ENCODE measurements at places on chromosomes 2 and 18.

DNA sequence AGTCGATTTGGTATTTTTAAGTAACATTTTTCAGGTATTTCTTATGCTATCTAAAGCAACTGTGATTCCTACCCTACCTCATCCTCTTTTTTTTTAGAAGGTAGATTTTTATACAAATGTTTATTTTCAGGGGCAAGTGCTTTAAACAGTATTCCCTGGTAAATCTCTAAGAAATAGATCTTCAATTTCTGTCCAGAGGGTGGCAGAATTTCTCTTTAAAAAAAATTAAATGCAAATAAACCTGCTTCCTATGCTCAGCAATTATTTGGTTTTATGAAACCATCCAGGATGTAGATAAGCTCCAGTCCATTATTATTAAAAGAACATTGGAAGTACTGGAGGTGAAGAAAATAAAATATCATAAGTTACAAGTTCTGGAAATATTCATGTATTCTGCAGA lies 191.9 kb downstream of the MYO3B start:
- no peak for DNase-seq

DNA sequence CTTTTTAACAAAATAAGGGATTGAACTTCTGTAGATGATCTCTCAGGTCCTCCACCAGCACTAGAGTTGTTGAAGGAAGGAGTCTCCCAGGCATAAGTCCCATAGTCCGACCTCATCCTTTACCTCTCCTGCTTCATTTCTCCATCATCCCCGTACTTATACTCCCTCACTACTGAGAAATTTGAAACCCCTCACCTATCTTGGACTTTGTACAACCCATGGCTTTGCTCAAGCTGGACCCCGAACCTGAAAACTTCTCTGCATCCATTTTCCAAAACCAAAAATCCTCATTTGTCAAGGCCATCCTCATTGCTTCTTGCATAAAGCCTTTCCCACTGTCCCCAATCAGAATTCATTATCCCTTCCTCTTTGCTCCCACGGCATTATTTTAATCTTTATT lies 482 bp upstream of the NHEJ1 start:
- DNase-seq, result no peak

- DNase-seq, result no peak
These were observed 21.0 kb upstream of the PAX3 start for GRCh38 chr2:222319586-222320435.

DNA sequence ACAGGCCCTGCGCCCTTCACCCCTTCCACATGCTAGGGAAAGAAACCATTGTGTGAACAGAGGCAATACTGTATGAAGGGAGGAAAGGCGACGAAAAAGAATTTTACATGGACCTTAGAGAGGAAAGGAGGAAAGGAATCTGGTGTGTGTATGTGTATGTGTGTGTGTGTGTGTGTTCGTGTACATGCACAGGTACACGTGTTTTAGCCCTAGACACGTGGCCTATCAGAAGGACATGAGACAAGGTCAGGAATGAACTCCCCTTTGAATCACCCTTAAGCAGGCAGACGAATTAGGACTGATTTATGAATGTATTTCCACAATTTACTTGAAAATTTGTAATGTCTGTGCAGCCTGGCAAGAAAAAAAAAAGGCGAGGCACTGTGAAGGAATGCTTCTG lies 276.0 kb downstream of the ZNF516 start:
- DNase-seq, result no peak

DNA sequence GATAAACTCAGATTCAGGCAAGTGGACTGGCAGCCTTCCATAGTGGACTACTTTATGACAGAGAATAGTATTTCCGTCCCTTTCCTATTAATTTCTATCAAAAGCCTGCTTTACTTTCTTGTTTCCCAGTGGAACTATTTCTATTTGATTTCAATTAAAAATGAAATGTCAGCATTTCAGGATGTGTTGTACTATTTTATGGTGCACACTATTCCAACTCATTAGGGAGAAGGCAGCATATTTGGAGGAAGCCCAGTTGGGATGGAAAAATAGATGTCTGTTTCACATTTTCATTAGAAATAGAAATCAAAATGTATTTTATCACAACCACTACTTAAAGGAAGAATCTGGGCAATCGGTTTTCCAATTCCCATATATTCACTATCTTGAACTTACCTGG lies 37.9 kb upstream of the TCF4 start:
- no peak for DNase-seq

DNA sequence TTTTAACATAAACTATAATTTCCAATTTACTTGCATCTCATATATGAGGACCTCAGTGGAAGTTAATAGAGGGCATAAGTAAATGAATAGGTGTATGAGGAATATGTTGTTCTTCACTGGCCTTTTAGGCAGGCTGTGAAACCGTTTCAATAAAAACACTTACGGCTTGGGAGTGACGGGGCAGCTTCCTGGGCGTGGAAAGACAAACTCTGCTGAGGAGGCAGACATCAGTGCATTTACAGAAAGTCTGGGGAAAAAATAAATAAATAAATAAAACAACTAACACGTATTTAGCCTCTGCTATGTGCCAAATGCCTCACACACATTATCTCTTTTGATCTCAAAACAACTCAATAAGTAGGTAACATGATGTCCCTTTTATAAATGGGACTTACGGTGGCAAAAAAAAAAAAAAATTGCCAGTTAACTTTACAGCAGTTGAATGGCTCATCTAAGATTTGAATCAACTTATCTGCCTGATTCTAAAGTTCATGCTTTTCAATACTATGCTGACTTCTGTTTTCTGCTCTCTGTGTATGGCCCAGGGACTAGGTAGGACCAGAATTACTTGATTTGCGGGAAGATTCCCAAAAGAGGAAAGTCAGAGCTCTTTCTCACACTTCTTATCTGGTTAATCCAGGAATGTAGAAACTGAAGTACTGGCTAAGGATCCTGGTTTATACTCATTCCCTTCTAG lies 77.5 kb upstream of the LRATD1 start:
- no peak for DNase-seq

DNA sequence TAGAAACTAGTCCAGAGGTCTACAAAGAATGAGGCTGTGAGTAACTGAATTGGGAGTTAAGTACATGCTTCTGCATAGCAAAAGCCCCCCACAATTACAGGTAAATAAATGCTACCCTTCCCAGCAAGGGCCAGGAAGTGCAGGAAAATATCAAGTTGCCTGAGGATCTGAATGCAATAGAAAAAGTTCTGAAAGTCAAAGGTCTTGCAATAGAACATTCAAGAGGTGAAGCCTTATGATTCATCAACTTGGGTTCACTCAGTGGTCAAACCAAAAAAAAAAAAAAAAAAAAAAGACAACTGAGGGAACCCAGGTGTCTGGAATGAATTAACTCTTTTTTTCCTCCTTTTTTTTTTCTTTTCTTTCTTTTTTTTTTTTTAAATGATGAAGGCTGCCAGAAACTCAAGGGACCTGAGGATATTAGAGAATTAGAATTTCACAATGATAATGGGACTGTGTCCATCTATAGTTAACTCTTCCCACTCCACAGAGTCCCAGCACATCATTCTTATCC lies 42.9 kb upstream of the RFX8 start:
- no peak for DNase-seq

DNA sequence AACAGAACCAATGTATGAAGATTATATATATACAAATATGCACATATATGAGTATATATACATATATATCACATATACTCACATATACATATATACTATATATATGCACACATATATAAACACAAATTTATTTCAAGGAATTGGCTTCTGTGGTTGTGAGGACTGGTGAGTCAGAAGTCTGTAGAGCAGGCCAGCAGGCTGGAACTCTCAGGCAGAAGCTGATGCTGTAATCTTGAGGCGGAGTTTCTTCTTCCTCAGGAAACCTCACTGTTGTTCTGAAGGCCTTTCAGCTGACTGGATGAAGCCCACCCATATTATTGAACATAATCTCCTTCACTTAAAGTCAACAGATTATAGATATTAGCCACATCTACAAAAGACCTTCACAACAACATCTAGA lies 143.9 kb upstream of the CREB1 start:
- no peak for DNase-seq

DNA sequence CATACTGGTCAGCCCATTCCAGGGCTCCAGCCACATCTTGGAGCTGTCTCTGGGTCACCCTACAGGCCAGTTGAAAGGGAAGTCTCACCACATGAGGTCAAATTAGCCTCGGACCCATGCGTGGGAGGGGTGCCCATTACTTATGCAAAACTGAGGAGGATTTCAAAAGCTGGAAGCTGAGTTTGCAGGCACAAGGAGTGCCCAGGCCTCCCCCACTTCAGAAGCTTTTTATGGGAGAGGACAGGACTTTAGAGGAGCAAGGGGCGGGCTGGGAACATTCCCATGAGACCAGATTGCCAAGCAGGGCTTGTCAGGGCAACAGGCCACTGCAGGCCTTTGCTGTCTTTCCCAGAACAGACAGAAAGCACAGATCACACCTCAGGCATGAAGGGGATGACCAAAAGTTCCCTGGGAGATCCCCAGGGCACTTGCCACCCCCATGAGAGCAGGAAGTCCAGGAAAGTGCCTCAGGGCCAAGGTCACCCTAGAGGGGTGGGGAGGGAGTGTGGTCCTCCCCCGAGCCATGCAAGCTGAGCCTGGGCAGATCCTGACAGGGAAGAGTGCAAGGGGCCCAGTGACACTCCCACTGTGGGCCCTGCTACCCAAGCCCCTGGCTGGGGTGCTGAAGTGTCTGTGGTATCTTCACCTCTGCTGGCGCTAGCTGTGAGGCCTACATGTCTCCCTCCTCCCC lies 267.7 kb downstream of the BCL11A start:
- DNase-seq, result no peak

GRCh38 chr18:44893045-44893706 lies 212.5 kb downstream of the SETBP1 start:
- DNase-seq, result no peak

- no peak for DNase-seq
These were observed 457 bp upstream of the SP9 start for GRCh38 chr2:174334278-174334715.

GRCh38 chr2:179701524-179702110 lies 159.8 kb downstream of the ZNF385B start:
- DNase-seq, result no peak

- no peak for DNase-seq
These were observed 48.0 kb downstream of the NAT8 start for GRCh38 chr2:73594251-73594650.

- no peak for DNase-seq
These were observed 725.1 kb upstream of the CDH7 start for GRCh38 chr18:65025756-65026155.

DNA sequence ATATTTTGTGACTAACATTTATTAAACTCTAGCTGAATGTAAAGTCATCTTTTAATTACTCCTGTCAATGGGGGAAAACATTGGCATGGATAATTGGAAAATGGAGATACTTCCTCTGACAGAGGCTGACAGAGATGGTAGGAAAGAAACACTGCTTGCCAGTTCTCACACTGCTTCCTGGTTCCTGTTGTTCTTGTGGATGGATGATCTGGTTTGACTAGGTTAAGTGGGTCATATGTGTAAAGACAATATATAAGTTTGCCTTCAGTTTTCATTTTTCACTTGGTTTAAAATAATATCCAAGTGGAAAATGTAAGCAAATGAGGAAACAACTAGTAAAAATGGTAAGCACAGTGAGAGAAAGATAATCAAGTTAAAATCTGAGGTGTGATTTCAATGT lies 188.8 kb upstream of the CWC22 start:
- no peak for DNase-seq

DNA sequence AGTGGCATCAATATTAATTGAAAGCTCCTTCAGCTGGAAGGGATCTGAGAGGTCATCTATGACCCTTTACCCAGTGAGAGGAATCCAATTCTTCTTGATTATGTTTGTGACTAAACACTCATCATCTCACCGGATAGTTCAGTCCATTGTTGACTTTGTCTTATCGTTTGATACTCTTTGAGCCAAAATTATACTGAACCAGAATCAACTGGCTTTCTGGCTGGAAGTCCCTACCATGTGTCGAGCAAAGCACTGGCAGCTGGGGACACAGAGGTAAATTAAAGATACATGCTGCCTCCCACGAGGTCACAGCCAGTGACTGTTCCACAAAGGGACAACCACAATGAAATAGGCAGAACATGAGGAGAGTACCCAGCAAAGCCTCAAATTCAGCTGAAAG lies 91.4 kb upstream of the FHL2 start:
- DNase-seq, result no peak

DNA sequence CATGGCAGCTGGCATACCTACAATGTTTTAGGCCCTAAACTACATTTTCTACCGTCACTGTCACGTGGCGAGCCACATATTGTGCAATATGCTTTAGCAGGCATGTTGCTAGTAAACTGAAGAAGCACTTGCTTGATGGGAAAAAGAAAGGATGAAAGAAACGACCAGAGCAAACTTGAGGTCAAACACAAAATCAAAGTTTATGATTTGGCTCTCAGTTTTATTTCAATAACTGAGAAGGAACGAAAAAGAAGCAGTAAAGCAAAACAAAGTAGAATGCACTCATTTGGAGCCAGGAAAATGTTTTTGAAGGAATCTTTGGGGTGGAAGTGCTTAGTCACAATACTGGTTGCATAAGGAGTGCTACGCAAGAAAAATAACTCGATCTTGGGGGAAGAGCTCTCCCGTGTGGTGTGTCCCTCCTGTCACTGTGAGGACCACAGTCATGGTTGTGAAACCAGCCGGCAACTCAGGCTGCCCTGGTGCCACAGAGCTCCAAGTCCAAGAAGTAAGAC lies 349.8 kb downstream of the RBM43 start:
- DNase-seq, result no peak

DNA sequence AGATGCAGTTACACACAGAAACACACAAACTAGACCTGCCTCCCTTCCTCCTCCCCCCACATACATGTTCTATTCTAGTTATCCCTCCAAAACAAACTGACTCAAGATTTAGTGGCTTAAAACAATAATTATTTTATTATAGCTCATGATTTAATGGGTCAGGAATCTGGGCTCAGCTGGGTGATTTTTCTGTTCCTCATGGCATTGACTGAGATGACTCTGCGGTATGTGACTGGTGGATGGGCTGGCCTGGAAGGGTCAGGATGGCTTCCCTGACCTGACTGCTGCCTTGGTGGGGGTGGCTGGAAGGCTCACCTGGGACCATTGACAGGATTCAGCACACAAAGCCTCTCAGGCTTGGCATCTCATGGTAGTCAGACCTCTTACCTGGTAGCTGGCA lies 33.7 kb upstream of the NTSR2 start:
- DNase-seq, result no peak

DNA sequence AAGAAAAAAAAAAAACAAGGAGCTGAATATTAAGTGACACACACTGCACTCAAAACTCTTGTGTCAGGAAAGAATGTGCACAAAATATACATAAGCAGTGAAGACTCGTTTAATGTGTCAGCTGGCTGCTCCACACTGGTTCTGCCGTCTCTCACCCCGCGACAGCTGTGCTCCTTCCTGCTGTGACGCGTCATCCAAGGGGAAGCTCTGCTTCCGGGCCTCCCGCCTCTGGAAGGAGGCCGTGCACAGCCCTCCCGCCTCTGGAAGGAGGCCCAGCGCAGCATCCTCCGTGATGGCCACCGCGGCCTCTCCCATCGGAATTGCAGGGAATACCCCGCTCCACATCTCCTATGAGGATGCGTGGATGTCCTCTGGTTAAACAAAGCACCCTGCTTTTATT lies 151.0 kb downstream of the HDAC4 start:
- DNase-seq, result no peak

All from stimulated activated CD4-positive, alpha-beta T cell treated with anti-CD3 and anti-CD28 coated beads, TNF-alpha, amount 100 ng/mL, for 1 hour (primary cell).